ENCODE measurements at places on chromosomes 5 and 9. TPM values are rescaled to one million over a fixed set of nuclear protein-coding genes. Genes with fewer than 3 reads are reported as not detected.

Gene TMEM215
- total RNA-seq = 0.69 TPM

Gene ITK
- total RNA-seq = 1.5 TPM

Gene FREM1
- 3.3 TPM for total RNA-seq

Gene TRIM7
- total RNA-seq = 1.6 TPM

Gene SLC45A2
- not detected for total RNA-seq

Gene GLRA1
- total RNA-seq = not detected

Gene OBP2A
- total RNA-seq = not detected

Gene SLCO4C1
- not detected for total RNA-seq

Gene SMIM15
- 20.3 TPM for total RNA-seq

GRCh38 chr9:91660521-91660920 is 236.9 kb upstream of the NFIL3 start:
- no peak for DNase-seq

DNA sequence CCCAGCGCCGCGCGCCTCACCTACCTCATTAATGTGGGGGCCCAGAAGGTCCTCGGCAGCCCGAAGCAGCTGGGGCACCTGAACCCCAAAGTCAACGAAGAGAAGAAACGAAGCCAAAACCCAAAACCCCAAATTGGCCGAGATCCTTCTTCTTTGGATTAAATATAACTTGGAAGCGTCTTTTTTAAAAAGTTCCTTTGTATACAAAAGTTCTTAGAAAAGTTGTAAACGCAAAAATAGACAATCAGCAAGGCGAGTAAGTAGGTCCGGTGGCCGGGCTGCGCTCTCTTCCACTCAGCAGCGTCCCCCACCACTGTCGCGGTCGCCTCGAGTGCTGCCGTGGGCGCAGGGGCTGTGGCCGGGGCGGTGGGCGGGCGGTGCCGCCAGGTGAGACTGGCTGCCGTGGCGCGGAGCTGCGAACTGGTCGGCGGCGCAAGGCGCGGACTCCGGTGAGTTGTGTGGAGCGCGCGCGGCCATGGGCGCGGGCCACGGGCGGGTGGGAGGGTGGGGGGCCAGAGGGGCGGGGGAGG is 360 bp downstream of the KLF4 start:
- DNase-seq = no peak

DNA sequence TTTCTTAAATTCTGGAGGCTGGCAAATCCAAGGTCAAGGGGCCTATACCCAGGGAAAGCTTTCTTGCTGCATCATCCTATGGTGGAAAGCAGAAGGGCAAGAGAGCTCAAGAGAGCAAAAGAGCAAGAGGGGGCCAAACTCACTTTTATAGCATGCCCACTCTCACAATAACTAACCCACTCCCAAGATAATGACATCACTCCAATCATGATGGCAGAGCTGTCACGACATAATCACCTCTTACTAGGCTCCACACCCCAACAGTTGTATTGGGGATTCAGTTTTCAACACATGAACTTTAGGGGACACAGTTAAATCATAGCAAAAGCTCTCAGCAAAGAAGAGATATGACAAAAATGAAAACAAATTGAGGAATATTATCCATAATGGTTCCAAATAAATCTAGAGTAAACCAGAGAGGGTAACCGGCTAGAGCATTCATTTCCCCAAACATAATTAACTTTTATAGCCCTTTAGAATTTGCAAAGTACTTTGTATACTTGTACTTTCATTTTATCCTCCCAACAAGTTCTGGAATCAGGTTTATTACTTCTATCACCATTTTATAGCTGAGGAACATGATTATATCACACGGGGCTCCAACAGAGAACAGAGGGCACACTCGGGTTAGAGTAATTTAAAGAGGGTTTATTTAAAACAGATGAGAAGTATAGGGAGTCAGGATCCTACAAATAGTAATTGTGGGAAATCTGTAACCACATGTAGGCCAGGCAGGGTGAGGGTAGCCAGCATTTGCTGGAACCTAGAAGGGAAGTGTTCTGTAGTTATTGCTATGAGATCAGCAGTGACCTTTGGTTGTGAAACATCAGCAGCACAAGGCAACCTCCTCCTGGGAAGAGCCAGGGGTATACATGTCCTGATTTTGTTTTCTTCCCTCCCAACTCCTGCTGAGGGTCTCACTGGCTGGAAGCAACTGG is 7.2 kb upstream of the TARS1 start:
- DNase-seq = no peak

GRCh38 chr5:79973511-79973910 is 17.6 kb downstream of the MTX3 start:
- no peak for DNase-seq

- no peak for DNase-seq
These were observed 1716.1 kb upstream of the C9orf72 start for GRCh38 chr9:29289365-29289764.

DNA sequence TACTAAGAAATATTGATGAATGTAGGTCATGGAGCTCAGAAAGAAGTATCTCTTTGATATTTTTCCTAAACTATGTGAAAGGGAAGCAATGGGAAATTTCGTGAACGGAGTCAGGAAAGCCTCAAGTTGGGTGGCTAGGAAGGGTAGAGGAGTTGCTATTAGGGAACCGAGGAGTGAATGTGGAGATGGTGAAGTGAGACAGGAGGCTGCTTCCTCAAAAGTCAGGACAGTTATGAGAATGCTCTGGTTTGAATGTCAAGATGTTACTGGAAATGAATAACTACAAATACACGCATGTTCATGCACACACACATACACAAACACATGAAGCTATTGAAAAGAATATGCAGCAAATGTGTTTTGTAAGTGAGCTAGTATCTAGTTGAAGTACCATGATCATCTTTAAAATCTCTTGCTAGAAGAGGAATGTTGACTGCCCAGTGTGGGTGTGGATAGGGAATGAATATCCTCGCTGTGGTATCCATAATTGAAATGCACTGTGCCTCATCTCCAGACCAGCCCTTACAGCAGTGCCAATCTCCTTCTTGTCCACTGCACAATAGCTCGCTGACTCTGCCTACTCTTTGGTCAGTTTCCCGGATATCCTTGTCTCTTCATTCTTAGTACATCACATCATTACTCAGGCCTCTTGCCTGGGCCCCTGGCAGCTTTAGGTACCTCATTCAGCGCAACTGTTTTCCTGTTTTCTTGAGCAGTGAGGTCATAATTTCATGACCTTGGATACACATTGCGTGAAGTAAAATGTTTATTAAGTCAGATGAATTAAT is 21.9 kb upstream of the PDCD1LG2 start:
- DNase-seq = no peak

GRCh38 chr5:173941758-173942401 is 47.1 kb upstream of the C5orf47 start:
- DNase-seq = no peak

- DNase-seq = no peak
These were observed 6.4 kb upstream of the GPR150 start for GRCh38 chr5:95613514-95613913.

- no peak for DNase-seq
These were observed 62.2 kb upstream of the IL33 start for GRCh38 chr9:6153425-6153824.

GRCh38 chr5:157113002-157113401 is 4.2 kb upstream of the HAVCR2 start:
- no peak for DNase-seq

DNA sequence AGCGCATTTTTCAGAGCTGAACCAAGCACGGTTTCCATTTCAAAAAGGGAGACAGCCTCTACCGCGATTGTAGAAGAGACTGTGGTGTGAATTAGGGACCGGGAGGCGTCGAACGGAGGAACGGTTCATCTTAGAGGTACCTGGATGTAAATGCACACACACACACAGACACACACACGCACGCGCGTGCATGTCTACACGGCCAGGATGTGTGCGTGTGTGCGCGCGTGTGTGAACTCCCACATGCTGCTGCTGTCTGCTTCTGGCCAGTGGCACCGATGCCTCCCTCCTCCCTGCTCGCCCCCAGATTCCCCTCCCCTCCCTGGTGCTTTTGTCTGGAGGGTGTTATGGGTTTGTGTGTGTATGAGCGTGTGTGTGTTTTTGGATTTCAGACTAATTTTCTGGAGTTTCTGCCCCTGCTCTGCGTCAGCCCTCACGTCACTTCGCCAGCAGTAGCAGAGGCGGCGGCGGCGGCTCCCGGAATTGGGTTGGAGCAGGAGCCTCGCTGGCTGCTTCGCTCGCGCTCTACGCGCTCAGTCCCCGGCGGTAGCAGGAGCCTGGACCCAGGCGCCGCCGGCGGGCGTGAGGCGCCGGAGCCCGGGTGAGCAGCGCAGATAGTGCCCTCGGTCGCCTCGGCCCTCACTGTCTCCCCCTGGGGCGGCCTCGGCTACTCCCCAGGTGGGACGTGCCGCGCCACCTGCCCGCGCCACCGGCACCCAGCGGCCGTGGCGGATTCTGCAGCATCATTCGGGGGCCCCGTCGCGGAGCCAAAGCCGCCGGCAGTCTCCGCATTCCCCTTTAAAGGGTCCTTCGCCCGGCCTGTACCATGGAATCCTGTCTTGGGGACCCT is at the start of gene NTRK2:
NTRK2 (plus strand) TSS at position 442 of the 850 bp plus-strand sequence. CDS start 1,020 bp downstream, outside the sequence.
- DNase-seq = peak; percentile 46

GRCh38 chr5:136012041-136012804 is 16.6 kb upstream of the TGFBI start:
- DNase-seq = no peak

- no peak for DNase-seq
These were observed 11.2 kb downstream of the DNAJB5 start for GRCh38 chr9:35000535-35001284.

GRCh38 chr5:168482361-168482760 is 3.9 kb upstream of the RARS1 start:
- no peak for DNase-seq

- no peak for DNase-seq
These were observed 24.8 kb downstream of the SPTAN1 start for GRCh38 chr9:128577206-128577605.

DNA sequence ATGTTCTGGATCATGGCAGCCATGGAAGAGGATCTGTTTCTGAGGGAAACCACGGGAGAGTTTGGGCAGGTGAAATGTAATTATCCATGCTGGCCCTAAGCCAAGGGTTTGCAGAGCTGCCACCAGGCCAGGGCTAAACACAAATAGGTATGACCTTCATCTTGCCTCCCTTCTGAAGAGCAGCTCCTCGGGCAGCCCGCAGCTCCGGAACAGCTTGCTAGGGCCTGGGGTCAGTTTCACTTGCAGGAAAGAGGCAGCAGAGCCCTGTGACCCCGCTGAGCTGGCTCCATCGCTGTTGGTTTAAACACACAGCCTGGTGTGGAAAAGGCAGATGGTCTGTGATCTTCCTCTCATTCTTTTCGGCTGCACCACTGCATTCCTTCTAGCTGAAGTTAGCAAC is 141.4 kb downstream of the TMEM38B start:
- DNase-seq = no peak

GRCh38 chr9:106773750-106774149 is 89.2 kb upstream of the ZNF462 start:
- no peak for DNase-seq

GRCh38 chr9:136328011-136328621 is 777 bp downstream of the GPSM1 start:
- peak; percentile 62 for DNase-seq

DNA sequence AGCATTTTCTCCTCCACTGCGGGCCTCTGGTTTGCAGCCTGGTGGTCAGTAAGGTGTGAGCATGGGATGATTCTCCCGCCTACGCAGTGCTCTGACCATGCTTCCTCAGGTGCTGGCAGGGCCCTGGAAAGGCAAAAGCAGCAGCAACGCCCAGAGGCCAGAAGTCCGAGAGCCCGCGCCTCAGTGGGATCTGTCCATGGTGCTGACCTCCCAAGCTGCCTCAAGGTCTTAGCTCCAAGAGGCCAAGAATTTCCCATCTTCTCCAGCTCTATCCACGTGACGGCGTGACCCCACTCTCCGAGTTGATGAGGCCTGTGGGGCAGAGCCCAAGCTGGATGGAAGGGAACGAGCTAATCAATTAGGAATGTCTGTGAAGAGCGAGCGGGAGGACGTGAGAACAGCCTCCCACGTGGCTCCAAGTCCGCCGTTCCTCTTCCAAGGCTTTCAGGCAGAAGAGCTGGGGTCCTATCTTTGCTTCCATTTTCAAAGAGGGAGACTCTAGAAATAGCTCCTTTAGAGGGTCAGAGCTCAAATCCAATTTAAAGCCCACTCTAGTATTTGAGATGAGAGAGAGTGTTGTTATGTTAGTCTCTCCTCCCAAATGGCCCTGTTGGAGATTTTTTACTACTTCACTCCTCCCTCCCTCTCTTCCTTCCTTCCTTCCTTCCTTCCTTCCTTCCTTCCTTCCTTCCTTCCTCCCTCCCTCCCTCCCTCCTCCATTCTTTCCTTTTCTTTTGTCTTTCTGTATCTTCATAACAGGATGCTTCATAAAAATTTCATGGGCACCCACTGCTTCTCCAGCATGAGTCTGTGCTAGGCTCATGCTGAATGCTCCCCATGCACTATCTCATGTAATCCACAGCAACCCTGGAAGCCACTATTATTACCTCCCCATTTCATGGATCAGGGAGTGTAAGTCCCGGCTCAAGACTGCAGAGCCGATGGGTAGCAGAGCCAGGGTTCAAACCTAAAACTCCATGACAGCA is 69.3 kb downstream of the OLFM1 start:
- peak; percentile 66 for DNase-seq

DNA sequence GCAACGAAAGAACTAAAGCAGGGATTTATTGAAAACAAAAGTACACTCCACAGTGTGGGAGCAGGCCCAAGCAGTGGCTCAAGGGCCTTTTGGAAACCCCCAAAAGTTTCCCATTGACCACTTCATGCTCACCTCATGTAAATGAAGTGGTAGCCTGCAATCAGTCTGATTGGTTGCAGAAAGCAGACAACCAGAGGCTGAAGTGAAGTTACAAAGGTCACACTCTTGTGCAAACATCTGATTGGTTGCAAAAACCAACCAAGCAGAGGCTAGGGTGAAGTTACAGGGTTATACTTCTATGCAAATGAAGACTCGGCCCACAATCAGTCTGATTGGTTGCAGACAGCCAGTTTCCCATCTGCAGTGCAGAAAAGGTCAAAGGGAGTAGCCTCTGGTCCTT is 258.0 kb downstream of the YTHDC2 start:
- no peak for DNase-seq

- DNase-seq = no peak
These were observed 593.6 kb downstream of the MAT2B start for GRCh38 chr5:164098979-164099378.

GRCh38 chr5:134110382-134110781 is 4.1 kb upstream of the TCF7 start:
- DNase-seq = no peak

DNA sequence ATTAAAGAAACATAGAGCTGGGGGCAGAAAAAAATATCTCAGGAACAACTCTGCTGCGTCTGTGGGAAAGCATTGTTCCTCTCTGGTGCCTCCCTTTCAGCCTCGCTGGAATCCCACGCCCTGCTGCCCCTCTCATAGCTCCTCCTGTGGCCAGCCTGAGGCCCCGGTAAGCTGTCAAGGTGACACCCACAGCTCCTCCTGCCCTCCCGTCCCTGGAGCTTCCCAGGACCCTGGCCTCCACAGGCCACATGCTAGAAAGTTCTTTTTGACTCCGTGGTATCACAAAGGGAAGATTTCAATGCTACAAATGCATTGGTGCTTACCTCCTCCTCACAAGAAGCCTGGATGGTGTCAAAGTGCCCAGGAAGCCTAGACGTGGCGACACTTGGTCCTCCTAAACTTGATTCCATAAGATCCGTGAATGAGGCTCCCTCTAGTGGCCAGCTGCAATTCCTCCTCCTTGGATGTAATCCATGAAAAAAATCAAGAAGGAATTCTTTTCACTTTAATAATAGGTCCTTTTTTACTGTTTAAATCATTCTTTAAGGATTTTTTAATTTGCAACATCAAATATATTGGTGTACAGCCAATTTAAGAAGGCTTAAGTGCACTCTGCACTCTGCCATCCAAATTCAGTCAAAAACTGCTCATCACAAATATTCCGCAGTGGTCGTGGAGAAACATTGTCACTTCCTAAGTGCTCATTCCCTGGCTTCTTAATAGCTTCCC is 104.9 kb downstream of the CFAP90 start:
- peak; percentile 60 for DNase-seq

- DNase-seq = no peak
These were observed 302.2 kb downstream of the ZNF608 start for GRCh38 chr5:124444147-124444775.

All from ovary (tissue), 10 donors.